Amygdala (tissue), 56 donors: ENCODE measurements at places on chromosomes 12 and 14.

- no peak for DNase-seq
Observed at GRCh38 chr12:24360461-24360860, 411.0 kb upstream of the SOX5 start.

DNA sequence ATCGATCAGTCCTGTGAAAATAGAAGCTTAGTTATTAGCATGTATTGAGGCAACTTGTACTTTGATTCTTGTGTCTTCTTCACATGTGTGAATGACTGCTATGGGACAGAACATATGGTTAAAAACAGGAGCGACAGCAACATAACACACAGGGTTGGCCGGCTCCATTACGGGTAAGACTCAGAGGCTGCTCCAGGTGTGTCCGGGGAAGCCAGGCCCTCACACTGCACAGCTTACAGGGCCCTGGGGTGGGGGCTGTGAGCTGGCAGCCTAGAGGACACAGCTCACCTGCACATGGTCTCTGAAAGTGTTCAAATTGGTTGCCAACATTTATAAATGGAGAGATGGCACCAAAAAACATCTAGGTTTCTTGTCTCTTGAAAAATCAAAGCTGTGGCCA, 31.1 kb downstream of the TCHP start:
- DNase-seq, result no peak

DNA sequence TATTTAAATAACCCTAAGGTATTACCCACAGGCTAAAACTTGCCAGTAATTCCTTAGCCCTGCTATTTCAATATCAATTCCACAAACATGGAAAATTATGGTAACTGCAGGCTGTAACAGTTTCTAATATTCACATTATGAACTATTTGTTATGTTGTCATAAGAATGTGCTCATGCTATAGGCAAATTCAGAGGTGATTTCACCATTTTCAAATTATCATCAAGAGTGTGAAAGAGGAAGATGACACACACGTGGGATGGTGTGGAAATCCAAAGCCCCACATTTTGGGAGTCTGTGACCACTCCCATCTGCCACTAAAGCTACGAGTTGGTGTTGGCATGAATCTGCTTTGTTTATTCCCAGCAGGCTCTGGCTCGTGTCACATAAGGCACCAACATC, 5.9 kb upstream of the MYO1A start:
- no peak for DNase-seq

- DNase-seq, result no peak
Observed at GRCh38 chr12:96247563-96247962, 53.4 kb downstream of the ELK3 start.

GRCh38 chr14:34362641-34363251, 99.3 kb downstream of the SPTSSA start:
- no peak for DNase-seq

DNA sequence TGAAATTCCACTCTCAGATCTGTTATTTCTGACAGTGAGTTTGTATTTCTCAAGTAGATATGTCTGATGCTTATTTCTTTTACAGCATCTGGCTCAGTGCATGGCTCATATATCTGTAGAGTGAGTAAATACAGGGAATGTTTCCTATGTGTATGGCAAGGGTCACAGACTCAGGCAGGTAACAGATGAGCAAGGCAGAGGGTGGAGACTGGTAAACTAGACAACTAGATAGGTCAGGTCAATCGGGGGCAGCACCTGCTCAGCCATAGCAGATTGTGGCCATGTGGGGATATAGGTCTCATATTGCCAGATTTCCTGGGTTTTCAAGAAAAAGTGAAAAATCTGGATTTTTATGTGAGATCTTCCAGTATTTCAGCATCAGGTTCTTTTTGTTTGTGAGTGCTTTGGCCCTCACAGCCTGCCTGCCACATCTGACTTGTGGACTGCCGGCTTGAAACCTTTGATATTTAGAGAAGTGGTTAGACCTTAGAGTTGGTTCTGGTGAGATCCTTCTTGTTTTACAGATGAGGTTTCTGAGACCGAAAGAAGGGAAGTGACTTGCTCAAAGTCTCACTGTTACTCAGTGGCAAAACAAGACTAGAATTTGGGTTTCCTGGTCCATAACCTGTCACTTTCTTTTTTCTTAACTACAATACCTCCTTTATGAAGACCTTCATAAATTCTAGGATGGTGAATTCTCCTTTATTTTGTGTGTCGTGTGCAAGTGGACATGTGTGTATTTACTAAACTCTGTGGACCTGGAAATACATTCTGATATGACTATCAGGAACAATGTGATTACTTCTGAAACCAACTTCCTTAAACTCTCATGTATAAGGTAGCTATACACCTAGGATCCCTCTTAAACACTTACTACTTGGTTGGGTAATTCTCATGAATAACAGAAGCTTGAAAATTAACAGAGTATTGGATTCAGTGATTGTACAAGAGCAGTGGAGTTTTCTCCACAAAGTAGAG, 34.4 kb downstream of the PROX2 start:
- DNase-seq, result no peak

GRCh38 chr12:81370456-81370855, 292.6 kb downstream of the ACSS3 start:
- DNase-seq, result no peak

- DNase-seq, result no peak
Observed at GRCh38 chr14:88559852-88560251, 3.0 kb upstream of the ZC3H14 start.

DNA sequence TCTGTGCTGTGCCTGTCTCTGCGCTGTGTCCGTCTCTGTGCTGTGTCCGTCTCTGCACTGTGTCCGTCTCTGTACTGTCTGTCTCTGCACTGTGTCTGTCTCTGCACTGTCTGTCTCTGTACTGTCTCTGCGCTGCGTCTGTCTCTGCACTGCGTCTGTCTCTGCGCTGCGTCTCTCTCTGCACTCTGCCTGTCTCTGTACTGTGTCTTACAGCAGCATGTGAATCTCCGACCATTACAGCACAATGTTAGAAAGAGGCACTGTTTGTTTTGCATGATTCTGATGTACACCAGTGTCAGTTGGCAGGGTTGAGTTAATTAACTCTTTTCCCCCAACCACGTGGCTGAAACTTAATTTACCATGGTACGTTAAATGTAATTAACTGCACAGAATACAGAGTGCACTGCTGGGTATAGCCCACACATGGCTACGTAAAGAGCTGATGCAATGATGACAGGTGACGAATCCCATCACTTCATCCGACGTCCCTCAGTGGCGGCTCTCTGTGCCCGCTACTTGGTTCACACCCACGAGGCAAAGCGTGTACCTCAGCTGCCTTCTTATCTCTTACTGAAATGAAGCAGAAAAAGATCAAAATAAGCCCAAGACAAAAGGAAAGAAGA, 127.7 kb upstream of the SFSWAP start:
- DNase-seq, result no peak

DNA sequence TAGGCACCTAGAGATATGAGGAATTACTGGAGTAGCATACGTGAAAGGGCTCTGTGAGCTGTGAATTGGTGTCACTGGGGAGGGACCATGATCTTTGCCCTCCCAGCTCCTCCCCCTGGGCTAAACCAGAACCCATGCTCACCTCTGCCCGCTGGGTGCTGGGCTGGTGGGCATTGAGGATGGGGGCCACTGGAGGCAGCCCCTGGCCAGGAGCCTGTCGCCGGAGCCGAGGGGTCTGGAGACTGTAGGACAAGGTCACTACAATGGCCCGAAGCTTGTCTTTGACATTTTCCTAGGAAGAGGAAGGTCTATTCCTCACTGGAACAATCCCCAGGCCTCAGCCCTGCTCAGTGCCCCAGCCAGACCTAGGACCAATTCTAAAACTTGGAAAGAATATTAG, 11.6 kb downstream of the ITGA7 start:
- no peak for DNase-seq

DNA sequence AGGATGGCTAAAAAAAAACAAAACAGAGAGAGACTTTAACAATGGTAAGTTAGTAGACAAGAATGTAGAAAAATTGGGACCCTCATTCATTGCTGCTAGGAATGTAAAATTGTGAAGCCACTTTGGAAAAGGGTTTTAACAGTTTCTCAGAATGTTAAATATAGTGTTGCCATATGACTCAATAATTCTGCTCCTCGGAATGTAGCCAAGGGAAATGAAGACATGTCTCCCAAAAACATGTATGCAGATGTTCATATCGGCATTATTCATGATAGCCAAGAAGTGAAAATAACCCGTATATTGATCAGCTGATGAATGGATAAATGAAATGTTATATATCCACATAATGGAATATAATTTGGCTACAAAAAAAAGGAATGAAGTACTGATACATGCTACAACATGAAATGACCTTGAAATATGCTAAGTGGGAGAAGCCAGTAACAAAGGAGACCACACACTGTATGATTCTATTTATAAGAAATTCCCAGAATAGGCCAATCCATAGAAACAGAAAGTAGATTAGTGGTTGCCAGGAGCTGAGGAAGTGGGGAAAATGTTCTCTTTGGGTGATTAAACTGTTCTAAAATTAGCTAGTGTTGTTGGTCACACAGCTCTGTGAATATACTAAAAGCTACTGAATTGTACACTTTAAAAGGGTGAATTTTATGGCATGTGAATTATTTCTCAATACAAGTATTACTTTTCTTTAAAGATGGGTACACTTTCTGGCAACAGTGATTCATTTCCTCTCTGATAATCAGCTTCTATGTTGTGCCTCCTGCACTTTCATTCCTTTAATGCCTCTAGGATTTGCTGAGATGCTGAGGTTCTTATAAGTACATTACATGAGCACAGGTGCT, 132.5 kb downstream of the DAAM1 start:
- DNase-seq, result no peak

GRCh38 chr14:34782031-34782430, 67.6 kb upstream of the CFL2 start:
- no peak for DNase-seq

GRCh38 chr14:24556756-24557155, 19.3 kb downstream of the CTSG start:
- DNase-seq, result no peak

GRCh38 chr14:104187931-104188726, 49.7 kb downstream of the KIF26A start:
- DNase-seq, result no peak

GRCh38 chr12:126773012-126773411, 1494.0 kb upstream of the TMEM132C start:
- DNase-seq, result no peak

GRCh38 chr12:105221583-105222283, 14.2 kb downstream of the APPL2 start:
- no peak for DNase-seq

GRCh38 chr14:92609955-92610354, 96.4 kb downstream of the RIN3 start:
- DNase-seq, result no peak

DNA sequence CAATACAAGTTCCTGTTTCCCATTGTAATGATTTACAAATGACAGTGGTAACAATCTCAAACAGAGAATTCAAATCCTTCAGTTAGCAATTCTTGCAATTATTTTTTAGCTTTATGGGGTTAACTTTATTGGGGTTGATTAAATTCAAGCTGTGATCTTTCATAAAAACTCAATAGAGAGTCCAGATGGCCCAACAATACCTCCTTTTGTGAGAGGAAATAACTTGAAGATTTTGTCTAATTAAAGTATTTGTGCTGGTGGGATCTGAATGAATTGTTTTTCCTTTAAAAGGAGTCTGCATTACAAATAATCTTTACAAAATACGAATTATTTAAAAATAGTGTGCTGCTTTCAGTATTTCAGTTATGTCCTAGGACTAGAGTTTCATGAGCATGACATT, 4.4 kb upstream of the ARHGAP5 start:
- DNase-seq, result no peak

DNA sequence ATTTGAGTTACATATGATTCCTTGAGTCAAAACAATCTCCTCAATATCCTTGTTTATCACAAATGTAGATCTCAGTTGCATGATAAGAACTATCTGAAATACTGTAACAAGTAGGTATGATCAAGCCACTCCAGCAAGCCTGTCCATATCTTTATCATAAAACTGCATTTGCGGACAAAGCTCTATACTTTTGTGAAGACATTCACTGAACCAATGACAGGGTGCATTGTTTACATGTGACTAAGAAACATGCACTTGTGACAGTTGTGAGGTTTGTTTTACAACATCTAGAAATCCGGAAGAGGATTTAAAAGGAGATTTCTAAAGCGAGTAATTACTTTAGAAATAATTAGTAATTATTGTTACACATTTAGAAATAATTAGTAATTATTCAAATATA, 111.7 kb downstream of the PPP2R5E start:
- DNase-seq, result no peak

DNA sequence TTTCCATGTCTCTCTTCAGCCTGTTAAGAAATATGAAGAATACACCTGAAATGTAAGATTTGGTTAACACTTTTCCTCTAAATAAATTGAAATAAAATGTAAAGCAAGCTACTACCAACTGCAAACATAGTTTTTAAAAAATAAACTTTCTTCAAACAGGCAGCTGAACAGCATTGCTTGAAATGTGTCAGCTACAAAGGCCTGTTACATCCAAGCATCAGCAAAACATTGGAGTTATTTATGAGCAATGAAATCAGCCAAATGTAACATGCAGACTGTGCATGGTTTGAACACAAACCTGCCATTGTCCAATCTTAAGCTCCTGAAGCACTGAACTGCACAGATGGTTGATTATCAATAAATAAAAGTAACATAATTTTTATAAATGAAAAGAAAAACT, 291.3 kb downstream of the ACSS3 start:
- DNase-seq, result no peak

- DNase-seq, result no peak
Observed at GRCh38 chr12:125152463-125152862, 87.2 kb downstream of the AACS start.

- DNase-seq, result no peak
Observed at GRCh38 chr12:7693793-7694192, 1.8 kb downstream of the GDF3 start.

- DNase-seq, result no peak
Observed at GRCh38 chr12:5518584-5519365, 86.9 kb downstream of the NTF3 start.

GRCh38 chr12:108592033-108592909, 5.6 kb downstream of the TMEM119 start:
- no peak for DNase-seq

GRCh38 chr14:37594238-37594970, 645 bp downstream of the FOXA1 start:
- DNase-seq, result no peak

DNA sequence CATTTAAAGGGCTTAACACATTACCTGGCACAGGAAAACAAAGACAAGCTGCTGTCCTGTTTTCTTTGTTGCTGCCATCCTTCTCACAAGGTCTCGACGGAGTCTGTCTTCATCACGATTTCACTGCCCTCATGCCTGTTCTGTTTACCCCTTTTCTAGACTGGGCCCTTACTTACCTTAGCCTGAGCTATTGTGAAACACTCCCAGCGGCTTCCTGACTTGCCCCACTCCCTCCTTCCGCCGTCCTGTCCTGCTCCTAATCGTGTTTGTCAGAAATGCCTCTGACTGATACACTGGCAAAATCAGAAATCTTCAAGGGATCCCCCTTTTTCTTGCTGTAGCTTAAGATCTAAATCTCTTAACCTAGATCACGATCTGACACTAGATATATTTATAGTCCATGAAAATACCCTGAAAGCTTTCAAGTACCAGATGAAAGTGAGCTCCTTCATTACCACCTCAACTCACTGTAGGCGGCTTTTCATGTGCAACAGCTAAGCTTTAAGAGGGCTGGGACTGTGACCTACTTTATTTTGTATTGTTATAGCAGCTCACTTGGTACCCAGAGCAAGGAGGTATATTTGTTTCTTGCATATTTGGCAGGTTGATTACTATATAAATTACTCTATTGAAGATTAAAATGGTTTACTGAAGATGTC, 32.1 kb downstream of the TECPR2 start:
- no peak for DNase-seq

- no peak for DNase-seq
Observed at GRCh38 chr12:53994264-53995001, 5.5 kb upstream of the HOXC9 start.
